ENCODE measurements at places on chromosomes 11 and 22.
A peak's percentile ranks its signal among the peaks of the same experiment; 100 is the strongest.

GRCh38 chr11:28799316-28799715, 691.1 kb downstream of the METTL15 start:
- no peak for DNase-seq

DNA sequence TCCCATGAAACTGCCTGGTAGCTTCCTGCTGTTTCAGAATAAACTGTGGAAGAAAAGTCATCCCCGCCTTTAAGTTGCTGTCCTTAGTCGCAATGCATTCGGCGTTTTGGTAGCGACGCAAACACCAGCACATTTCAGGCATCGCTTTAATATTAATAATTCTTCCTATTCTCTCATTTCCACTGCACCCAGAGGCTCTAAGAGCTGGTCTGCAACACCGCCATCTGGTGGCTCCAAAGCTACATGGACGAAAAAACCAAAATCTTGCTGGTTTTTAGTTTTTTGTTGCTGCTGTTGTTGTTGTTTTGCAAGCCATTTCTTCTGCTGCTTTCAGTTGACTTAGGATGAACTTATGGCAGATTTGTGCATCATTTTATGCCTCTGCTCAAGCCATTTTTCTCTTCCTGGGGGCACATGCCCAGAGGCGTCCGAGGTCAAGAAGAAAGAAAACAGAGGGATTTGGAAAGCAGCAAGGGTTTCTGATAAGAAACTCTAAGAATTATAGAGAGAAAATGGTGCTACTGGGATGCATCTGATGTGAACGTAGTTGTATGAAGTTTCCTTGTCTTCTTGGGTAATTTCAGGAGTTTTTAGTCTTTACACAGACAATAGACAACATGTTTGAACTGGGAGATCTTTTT, 345.4 kb upstream of the KIRREL3 start:
- no peak for DNase-seq

GRCh38 chr11:104534278-104534677, 364.0 kb downstream of the CASP12 start:
- peak; percentile 30 for DNase-seq

- peak; percentile 65 for DNase-seq
These were observed 23.1 kb upstream of the GNB1L start for GRCh38 chr22:19877626-19878339.

DNA sequence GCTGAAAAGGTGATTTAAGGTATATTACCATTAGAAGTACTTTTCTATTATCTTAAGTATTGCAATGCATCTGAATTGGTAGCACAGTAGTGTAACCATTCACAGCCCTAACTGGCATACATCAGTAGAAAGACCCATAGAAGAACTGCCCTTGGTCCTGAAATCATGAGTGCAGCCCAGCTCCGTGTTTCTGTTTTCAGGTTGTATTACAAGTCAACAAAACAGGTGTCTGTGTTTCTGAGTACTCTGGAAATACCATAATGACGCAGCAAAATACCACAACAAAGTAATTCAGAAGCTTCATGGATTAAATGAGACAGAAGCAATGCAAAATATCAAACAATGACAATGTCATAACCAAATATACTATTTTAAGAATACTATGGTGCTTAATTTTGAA, 226.3 kb downstream of the OPCML start:
- no peak for DNase-seq

DNA sequence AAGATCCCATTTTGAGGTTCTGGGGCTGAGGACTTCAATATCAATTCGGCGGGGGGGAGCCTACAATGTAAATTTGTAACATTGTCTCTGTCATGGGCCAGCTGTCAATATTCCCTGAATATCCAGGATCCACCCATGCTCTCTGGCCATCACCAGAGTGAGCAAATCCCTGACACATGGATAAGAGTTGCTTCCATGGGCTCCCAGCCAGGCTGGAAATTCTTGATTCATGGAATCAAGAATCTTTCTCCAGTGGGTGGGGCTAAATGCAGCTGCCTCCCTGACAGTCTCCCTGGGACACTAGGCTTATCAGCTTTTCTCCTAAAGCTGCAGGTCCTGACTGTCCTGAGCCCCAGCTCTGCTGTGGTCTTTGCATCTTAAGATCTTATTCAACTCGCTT, 86.9 kb upstream of the IGLL5 start:
- no peak for DNase-seq

DNA sequence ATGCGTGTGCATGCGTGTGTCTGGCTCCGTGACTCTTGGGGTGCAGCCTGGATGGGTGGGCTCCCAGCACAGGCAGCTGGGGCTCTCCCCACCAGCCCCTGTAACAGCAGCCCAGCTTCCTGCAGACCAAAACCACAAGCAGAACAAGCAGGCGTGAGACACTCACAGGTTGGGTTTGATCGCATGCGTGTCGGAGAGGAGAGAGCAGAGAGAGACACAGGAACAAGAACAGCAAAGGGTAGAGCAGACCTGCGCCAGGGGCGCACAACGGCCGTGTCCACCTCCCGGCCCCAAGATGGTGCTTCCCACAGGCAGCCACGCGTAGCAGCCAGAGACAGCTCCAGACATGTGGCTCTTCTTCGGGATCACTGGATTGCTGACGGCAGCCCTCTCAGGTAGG, at the start of gene CD6:
Gene CD6, plus strand, starts transcription at position 161 of the 400 bp plus-strand sequence. Its CDS starts 186 bp downstream, at position 347.
- DNase-seq: no peak

DNA sequence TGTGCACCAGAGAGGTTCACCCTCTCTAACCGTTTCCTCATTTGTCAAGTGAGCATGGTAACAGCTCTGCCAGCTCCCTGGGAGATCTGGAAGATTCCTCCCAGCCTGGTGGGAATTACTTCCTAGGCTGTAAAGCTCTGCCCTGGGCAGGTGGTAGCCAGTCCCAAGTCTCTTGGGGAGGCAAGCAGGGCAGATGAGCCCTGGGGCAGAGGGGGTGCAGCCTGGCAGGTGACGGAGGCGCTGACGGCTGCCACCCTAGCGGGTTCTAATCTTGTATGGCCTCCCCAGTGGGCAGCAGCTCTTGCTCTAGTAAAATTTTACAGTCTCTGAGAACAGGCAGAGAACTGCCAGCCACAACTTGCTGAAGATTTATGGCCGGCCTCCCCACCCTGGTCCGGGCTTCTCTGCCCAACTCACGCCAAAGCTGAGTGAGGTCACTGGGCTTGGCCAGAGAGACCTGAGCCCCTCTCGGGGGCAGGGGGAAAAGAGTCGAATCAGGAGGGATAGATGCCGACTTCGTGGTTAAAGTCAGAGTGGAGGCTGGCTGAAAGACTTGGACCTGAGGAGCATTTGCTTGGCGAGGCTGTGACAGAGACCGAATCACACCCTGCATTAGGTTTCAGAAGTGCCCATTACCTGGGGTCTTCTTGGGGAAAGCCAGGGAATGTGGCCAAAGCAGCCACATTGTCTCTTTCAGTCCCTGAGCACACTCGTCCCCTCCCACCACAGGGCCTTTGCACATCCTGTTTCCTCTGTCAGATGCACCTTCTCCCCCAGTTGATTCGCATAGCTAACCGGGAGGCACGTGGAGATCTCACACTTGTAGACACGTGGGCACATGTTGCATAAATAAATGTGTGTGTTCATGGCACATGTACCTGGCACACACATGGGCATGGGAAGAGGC, 188.2 kb downstream of the MN1 start:
- DNase-seq: no peak

DNA sequence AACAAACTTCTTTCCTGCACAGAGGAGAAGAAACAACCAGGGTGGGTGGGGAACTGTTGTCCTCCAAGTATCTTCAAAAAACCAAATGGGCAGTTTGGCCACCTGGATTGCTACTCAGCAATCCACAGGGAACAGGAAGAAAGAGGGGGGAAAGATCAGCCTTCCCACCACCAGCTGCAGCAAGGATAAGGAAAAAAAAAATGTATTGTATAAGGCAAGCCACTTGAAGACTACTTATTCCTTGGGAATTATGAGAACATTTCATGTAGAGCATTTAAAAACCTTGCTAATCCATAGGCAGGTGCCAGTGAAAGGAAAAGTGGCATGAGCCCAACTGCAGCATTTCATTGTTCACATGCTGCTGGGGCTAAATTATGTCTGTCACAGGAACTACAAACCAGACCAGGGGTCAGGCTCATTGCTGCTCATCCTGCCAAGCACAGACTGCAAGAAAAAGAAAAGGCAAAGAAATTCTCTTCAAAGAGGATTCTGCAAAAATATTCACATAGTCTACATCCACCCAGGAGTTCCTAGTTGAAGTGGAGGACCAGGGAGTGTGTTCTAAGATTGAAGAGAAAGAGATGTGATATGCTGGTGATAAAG, 2.2 kb downstream of the RAB30 start:
- DNase-seq: no peak

DNA sequence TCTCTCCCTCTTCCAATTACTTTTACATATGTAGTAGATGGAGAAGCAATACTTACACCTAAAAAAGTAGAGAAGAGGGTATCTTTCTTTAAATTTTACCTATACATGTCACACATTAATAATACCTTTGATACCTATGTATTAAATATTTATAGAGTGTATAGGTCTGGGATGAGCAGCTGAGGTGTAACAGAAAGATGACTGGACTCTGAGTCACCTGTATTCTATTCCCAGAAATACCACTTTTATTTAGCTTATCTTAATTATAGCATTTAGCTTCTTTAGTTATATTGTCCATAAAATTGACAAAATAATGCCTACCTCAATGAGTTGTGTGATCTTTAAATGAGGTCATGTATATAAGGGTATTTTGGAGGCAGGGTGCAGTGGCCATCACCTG, 30.6 kb upstream of the YAP1 start:
- no peak for DNase-seq

GRCh38 chr11:57638005-57638781, 11.5 kb downstream of the YPEL4 start:
- DNase-seq: peak; percentile 82

DNA sequence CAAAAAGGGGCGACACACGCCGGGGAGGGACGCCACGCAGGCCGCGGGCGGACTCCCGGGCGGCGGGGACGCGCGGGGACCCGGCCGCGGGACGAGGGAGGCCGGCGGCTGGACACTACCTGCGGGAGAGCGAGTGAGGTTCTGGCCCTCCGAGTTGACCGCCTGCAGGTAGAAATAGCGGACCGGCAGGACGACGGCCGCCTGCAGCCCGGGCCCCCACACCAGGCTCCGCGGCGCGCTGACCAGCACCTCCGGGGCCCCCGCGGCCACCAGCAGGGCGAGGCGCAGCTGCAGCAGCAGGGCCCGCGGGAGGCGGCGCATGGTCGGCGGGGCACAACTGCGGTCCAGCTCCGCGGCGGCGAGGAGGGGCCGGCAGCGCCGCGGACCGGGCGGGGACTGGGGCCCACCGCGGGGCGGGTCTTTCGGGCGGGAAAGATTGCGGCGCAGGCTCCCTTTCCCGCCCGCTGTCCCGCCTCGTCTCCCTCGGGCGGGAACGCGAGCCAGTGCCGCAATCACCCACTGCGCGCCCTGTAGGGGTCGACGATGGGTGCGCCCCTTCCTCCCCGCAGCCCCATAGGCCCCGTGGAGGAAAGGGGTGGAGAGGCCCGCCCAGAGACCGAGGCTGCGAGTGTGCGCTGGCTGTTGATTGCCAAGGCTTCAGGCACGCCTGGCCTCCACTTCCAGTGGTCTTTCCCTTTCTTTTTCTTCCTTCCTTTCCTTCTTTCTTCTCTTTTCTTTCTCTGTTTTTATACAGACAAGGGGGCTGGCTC, at the start of gene POGLUT3:
Gene POGLUT3, minus strand, starts transcription at position 339 of the 770 bp plus-strand sequence. Its CDS starts 18 bp downstream, at position 321.
- DNase-seq: peak; percentile 28

DNA sequence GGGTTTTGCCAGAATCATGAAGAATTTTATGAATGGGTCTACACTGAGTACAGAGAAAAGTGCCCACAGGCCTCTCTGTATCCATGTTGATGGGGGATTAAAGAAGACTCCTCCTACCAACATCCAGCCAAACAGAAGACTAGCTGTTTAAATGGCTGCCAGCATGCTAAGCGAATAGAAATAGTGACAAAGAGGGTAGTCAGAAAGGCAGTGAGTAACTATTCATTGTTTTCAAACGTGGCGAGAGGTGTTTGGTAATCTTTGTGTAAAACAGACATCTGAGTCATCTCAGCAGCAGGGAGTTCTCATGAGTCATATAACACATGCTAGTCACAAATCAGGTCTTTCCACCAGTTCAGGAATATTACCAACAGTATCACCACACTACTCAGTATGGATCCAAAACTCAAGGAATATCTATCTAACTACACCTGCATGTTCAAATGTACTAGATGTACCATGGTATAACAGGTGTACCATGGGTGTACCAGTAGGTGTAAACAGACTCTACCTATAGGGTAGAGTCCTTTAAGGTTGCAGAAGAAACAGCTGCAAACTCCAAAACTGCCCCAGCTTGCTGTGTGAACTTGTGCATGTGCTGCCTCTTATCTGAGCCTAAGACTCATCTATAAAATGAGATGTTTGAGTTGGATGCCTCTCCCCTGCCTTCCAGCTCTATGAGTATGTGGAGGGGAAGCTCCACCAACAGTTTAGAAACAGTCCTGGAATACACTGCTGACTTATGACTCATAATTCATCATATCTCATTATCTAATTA, 82.0 kb downstream of the SLC1A2 start:
- DNase-seq: peak; percentile 93

- no peak for DNase-seq
These were observed 62.2 kb upstream of the VPREB1 start for GRCh38 chr22:22182218-22182989.

DNA sequence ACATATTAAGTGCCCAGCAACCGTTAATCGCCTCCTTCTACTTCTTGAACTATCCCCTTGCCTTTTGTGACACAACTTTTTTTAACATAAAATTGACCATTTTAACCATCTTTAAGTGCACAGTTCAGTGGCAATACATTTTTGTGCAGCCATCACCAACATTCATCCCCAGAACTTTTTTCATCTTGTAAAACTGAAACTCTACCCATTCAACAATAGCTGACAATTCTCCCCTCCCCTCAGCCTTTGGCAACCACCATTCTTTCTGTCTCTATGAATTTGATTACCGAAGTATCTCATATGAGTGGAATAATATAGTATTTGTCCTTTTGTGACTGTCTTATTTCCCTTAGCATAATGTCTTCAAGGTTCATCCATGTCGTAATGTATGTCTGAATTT, 66.0 kb downstream of the MICAL2 start:
- DNase-seq: no peak

DNA sequence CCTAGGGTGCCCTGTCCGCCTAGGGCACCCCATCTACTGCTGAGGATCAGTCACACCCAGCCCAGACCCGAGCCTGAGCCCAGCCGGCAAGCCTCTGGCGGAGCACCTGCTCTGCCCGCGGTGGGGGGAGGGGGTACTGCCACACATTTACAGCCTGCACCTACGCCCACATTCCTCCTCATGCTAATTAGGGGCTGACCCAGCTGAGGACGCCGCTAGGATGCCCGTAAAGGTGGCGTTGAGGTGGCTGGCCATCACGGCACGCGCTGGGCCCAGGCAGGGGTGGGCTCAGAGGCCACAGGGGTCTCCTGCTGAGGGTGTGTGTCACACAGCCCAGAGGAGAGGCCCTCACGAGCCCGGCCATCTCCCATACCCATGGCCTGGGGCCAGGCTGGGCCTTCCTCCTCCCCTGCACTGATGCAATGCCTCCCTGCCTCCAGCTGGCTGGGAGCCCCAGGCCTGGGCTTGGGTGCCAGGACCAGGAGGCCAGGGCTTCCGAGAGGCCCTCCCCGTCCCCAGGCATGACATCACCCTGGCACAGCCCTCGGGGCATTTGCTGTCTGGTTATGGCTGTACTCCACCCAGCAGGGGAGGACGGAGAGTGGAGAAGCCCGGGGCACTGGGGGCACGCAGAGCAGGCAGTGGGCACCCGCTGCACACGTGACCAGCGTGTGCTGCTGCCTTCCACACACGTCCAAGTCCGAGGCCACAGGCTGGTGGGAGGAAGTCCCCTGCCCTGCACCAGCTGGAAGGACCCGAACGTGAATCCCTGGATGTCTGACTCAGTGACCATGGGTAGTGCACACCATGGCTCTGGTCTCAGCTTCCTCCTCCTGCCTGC, 12.7 kb downstream of the DUSP8 start:
- DNase-seq: peak; percentile 73

All from fibroblast of the conjunctiva (primary cell).